Left renal pelvis (tissue), 4 donors: ENCODE measurements at places on chromosomes 11 and 22.

DNA sequence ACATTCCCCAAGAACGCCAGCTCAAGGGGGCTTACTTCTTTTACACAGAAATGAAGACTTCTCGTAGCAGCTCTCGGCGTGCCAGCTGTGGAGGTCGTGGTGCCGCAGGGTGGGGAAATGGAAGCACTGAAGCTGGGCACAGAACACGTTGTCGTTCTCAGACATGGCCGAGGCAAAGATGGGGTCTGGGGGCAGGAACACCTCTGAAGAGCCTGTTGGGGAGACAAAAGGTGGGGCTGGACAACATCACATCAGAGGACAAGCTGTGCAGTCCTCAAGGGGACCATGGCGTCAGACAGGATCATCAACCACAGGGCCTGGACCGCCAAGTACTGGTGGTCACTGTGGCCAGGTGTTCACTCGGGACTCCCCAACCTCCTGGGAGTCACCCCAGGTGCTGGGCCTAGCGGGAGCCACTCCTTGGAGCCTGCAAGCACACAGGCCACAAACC is 65.2 kb downstream of the DGCR2 start:
- no peak for DNase-seq

DNA sequence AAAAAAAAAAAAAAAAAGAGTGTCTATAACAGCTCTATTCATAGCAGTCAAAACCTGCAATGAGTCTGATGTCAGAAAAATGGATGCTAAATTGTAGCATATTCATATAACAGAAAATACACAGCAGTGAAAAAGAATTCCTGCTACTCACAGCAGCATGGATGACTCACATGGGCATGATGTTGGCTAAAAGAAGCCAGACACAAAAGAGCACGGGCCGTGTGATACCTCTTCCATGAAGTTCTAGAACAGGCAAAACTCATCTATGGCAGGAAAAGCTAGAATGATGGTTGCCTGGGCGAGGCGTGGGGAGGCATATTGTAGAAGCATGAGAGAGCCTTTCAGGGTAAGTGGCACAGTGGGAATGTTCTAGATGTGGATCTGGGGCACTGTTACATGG is 18.9 kb downstream of the PLAAT3 start:
- no peak for DNase-seq

GRCh38 chr11:75233754-75234172 is 6.8 kb upstream of the TPBGL start:
- DNase-seq, result no peak

- DNase-seq, result no peak
Observed at GRCh38 chr11:116648247-116649174, 124.3 kb downstream of the BUD13 start.

DNA sequence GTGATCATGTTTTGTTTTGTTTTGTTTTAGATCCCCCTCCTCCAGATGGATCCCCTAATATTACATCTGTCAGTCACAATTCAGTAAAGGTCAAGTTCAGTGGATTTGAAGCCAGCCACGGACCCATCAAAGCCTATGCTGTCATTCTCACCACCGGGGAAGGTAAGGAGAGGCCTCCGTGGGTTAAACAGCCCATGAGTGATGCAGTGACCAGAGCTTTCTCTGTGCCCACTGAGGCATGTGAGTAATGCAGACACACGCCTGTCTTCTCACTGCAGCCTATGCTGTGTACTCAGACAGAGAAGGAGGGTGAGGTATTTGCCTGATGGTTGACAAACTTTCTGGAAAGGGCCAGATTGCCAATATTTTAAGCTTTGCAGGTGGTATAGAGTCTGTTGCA is 73.7 kb upstream of the OR4B1 start:
- no peak for DNase-seq

DNA sequence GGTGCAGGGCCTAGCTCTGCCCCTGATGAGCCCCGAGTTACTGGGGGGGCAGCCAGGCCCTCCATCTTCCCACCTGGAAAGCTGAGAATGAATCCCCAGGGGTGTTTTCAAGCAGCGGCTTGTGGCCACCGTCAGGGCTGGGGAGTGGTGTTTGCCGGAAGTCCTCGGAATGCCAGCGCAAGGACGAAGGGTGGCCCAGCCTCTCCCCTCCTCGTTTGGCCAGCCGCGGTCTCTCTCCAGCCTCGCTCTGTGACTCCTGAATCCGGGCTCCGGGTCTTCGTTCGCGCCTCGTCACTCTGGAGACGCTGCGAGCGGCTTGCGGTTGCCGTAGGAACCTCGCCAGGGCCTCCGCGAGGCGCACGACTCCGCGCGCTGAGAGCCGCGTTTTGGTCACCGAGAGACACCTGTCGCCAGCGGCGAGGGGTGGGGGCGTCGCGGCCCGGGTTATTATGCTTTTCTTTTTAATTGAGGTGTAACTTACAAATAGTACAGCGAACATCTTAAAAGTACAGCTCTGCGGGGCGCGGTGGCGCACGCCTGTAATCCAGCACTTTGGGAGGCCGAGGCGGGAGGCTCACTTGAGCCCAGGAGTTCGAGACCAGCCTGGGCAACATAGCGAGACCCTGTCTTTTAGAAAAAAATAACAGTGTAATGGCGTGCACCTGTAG is 6.3 kb upstream of the KDELR3 start:
- peak; percentile 77 for DNase-seq

- DNase-seq, result no peak
Observed at GRCh38 chr22:42661985-42662831, 13.0 kb upstream of the CYB5R3 start.

DNA sequence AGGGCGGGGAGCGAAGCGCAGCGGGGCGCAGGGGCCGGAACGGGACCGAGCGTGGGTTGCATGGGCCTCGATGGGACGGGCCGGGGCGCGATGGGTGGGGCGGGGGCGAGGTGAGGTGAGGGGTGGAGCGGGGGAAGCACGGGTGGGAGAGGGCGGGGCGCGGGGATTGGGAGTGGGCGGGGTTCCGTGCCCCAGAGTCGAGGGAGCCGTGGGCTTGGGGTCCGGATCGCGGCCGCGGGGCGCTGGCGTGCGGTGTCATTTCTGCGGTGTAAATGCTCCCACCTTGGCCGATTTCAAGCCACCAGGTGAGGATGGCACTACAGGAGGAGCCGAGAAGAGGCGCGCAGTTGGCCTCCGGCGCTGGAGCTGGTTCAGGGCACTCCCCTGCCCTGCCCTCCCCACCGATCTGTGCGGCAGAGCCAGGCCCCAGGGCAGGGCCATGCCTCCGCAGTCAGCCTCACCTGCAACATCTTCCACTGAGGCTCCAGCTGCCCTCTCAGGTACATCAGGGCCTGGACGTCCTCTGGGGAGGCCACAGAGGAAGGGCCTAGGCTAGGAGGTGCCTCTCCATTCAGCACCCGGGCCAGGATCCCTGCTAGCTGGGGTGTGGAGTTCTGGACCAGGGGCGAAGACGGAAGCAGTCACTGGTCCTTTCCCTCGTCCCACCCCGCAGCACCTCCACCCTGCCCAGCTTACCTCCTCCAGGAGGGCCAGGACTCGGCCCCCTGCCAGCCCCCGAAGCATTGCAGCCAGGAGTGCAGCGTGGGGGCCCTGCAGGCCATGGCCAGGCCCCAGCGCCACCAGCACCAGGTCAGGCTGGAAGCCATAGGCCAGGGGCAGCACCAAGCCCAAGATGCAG is 620 bp upstream of the TUBGCP6 start:
- no peak for DNase-seq
